ENCODE measurements at places on chromosomes 5 and 9. TPM values are rescaled to one million over a fixed set of nuclear protein-coding genes. Genes with fewer than 3 reads are reported as not detected.

DNA sequence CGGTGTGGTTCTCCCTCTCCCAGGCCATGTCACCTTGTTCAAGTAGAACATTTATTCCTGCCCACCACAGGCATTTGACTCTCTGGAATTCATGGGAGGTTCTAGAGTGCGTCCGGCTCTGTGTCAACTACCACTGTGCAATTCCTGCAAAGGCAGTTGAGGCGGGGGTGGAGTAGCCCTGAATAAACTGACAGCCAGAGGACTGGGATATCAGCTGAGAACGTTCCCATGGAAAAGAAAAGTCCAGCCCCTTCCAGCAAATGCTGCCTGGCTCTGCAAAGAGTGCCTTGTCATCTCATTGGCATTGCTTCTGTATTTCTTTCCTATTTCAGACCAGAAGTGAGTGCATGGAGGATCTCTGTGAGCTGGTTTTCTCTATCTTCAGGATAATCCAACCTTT is 18.9 kb upstream of the MEGF9 start:
- no peak for DNase-seq

NUDT12 gene
- 11.2 TPM for total RNA-seq

GRCh38 chr9:85421641-85422040 is 320.1 kb downstream of the AGTPBP1 start:
- no peak for DNase-seq

GRCh38 chr9:19102181-19102630 is 498 bp downstream of the HAUS6 start:
- DNase-seq, result no peak

CBY3 gene
- not detected for total RNA-seq

F12 gene
- 1.1 TPM for total RNA-seq

DNA sequence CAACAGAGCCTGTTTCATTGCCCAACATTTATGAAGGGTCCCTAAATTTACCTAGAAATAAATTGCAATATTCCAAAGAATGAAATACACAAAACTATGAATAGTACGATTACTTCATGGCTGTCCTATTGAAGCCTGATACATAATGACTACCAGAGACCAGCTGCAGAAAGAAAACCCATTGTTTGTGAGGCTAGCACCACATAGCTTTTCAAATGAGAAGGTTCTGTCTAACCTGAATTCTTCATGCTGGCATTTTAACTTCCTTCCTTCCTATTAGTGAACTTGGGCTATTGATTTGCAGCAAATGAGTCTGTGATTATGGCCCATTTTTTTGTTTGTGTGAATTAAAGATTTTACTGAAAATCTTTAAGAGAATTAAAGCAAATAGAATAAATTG is 47.3 kb downstream of the MEGF10 start:
- no peak for DNase-seq

DNA sequence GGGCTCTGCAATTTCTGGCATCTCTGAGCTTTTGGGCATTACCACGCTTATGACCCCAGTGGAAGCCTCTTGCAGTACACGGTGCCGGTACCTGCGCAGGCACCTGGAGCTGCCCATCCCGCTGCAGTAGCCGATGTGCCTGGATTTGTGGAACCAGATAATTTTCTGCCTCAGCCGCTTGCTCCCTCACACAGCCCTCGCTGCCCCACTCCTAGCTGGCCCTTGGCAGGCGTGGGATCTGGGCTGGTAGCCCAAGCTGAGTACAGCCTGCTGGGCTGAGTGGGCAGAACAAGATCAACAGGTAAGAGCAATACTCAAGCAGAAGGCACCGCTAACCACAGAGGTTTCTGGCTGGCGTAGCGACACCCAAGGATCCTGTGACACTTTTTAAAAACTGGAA is 1808.8 kb upstream of the ACO1 start:
- DNase-seq, result no peak

DNA sequence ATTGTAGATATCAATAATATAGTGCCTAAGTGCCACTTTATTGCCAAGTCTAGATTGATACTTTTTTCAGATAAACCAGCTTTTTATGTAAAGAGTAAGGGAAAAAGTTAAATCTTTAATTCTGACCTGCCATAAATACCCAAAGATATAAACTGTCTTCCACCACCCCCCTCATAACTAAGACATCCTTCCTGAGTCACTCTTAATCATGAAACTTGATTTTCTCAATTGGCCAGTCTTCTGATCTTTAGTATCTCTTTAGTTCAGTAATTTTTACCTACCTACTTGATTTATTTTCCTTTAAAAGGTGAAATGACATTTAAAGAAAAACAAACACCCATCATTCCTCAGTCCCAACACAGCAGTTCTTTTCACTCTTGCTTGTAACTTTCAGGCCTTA is 21.8 kb downstream of the C5orf22 start:
- DNase-seq, result no peak

ZNF366 gene
- total RNA-seq, result 3.2 TPM

DNA sequence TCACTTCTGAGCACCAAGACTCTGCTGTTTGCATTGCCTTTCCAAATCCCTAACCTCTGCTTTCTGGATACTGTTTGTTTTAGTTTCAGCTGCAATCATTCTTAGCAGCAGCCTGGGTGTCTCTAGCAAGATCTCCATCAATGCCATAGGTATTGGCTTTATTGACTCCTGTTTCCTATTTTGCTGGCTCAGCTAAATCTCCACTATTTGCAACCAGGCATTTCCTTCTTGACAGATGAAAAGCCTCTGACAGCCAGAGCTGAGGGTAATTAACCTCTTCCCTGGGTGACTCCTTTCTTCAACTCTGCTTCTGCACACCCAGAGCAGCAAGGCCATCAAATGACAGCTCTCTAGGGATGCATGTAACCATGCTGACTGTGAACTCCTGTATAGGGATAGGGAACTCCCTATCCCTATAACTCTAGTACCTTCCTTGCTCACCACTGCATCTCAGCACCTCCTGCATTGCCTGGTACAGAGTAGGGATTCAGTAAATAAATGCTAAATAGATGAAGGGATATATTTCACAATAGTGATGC is 293.5 kb downstream of the TRIM32 start:
- no peak for DNase-seq

DNA sequence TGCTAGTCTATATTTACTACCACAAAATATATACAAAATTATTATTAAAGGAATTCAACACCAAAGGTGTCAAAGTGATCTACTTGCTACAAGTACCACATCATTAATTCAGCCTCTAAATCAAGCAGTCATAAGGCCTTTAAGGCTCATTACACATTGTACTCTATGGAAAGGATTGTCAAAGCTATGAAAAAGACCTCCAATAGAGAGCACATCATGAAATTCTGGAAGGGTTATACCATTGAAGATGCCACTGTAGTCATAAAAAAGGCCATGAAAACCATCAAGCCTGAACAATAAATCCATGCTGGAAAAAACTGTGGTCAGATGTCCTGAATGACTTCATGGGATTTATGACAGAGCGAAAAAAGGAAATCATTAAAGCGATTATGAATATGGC is 708.0 kb upstream of the FAM174A start:
- no peak for DNase-seq

DNA sequence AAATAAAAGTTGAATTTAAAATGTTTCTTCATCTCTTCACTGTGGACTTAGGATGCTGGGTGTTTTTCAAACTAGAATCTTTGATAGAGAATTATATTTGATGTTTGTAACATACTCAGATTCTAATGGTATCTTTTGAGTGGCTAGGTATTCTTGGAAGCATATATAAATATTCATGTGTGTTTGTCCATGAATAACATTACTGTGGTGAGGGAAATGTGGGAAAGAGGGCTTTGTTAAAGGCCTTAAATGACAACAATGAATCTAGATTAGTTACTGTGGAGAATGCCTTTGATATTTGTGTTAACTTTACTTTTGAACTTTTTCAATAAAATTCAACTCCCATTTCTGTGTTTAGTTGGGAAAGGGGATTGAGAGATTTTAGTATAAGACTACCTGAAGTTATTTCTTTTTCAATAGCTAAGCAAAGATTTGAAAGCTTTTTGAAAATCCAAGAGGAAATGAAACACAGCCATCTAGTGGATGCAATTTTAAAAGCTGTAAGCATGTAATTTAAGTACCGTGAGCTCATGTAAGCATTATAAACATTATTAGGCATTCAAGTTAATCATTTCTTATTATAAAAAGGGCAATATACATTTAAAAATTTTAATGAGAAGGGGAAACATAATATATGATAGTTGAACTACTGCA is 69.6 kb downstream of the CCDC171 start:
- DNase-seq, result no peak

DNA sequence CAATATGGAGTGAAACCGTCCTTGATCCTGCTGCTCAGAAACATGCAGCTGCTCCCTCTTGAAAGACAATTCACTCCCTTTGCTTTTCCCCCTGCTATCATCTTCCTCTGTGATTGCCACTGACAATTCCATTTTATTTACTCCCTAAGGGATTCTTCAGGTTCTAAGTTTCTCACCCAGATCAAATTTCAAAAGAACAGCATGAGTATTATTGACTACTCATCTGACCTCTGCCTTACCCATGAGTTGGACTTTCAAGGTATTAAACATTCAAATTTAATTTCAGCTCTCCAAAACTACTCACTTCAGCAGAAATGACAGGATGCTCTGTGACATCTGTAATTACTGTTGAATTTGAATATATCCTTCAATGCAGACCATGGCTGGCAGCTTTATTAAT is 236.5 kb upstream of the HAPLN1 start:
- DNase-seq, result no peak

GRCh38 chr9:95030344-95030743 is 287.2 kb downstream of the FANCC start:
- no peak for DNase-seq

DNA sequence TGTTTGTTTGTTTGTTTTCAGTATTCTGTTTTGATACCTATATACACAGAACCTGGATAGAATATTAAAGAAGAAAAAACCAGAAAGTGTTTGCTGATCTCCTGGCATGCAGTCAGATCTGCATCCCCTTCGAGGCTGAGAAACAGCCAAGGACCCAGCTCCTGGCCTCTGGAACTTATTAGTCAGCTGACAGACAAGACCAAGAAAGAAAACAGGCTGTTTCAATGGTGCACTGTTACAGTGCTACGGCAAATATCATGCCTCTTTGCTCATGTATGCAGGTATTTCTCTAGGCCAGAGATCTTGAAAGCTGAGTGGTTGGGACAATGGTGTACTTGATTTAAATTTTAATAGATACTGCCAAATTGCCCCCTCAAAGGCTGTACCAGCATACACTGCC is 95.0 kb downstream of the C5orf15 start:
- no peak for DNase-seq

GMCL2 gene
- not detected for total RNA-seq
